ENCODE measurements at places on chromosomes 11 and 22.

GRCh38 chr11:72552399-72552910, 118.1 kb upstream of the CLPB start:
- no peak for DNase-seq

DNA sequence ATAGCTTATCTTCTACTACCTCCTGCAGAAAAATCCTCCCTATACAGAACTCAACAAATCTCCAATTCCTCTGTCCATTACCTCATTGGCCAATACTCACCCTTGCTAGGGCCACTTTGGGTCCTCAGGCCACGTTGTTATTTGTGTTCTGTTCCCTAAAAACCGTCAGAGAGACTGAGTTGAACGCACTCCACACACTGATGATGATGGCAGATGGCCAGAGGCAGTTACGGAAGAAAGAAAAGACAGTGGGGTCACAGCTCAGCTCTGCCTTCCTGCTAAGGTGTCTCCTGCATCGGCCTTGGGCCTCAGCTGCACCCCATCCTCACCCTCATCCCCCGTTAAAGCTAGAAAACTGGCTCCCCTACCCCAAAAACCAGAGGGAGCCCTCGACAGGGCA, 66.2 kb downstream of the MICAL3 start:
- DNase-seq, result no peak

DNA sequence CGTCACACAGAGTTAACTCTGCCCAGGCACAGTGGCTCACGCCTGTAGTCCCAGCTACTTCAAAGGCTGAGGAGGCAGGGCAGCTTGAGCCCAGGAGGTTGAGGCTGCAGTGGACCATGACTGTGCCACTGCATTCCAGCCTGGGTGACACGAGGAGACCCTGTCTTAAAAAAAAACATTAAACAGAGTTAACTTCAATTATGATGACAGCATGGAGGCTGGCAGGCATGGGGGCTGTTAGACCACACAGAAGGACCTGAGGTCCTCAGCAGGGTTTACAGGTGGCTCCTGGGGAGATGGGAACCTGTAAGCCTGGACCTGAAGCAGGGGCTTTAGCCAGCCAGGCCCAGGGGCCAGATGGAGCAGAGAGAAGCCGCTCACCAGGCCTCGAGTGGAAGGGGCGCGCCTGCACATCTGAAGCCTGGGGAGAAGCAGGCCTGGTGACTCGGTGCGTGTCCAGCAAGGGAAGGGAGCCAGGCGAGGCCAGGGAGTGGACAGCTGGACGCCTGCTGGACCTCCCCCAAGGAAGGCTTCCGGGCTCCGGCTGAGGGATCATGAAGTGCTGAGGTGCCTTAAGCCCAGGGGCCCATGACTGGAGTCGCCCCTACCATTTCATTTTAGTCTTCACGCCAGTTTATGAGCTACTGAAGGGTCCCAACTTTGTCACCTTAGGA, 25.3 kb downstream of the RPUSD4 start:
- no peak for DNase-seq

DNA sequence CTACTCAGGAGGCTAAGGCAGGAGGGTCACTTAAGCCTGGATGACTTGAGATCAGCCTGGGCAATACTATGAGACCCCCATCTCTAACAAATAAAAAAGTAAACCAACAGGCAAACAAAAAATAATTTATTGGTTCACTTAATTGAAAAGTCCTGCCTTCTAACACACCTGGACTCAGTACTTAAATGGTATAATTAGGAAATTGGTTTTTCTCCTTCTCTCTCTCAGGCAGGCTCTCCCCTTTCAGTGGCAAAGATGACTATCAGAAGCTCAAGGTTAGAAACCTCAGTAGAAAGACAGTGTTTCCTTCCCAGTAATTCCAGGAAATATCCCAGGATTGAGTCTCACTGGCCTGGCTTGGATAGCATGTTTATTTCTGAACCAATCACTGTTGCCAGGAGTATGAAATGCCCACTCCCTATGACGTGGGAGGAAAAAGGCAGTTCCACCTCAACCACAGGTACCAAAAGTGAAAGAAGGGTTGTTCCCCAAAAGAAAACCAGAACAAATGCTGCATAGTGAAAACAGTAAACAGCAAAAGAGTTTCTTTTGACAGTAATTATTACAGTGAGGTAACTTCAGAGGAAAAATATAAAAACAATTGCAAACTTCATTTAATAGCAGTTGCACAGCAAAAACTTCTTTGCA, 56.3 kb upstream of the SOX6 start:
- no peak for DNase-seq

DNA sequence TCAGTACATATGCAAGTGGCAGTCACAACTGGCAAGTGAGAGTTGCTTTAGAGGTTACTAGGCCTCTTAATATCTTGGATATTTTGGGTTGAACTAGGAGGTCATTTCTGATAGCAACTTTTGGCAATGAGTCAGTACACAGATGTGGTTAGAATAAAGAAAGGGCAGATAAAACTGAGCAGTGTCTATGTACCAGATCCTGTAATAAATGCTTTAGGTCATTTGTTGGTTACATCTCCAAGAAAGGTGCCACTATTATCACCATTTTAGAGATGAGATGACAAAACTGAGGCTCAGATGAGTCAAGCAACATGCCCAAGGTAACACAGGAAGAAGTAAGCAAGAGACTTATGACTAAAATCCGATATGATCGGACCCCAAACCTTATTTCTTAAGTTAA, 25.0 kb downstream of the MAML2 start:
- DNase-seq, result no peak

DNA sequence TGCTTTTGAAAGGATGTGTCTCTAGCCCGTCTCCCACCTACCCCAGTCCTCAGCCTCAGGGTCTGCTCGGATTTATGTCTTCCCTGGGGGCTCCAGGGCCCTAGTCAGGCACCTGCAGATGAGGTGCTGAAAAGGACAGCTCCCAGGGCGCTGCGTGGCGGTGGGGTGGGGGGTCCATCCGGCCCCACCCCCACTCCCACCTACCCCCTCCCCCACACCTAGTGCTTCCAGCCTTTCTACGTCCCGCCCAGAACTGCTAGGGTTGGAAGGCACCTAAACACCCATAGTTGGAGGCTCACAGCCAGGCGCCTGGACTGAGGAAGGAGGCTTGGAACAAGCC, 1.4 kb upstream of the ROBO3 start:
- no peak for DNase-seq

All from activated CD4-positive, alpha-beta T cell treated with anti-CD3 and anti-CD28 coated beads, Interleukin-2, amount 50 U/mL, for 1 hour (primary cell).